Peyer's patch (tissue), 4 donors: ENCODE measurements at places on chromosomes 12 and 14. TPM values are rescaled to one million over a fixed set of nuclear protein-coding genes. Genes with fewer than 3 reads are reported as not detected.

The ASPG gene
- total RNA-seq, result 7.4 TPM

The GCH1 gene
- 15.7 TPM for total RNA-seq

The TC2N gene
- total RNA-seq, result 59.4 TPM

The VWF gene
- total RNA-seq, result 98.2 TPM

The ELK3 gene
- 23.9 TPM for total RNA-seq

The RABGGTA gene
- 74.3 TPM for total RNA-seq

The SIX1 gene
- not detected for total RNA-seq

The MYF6 gene
- not detected for total RNA-seq

The CCDC197 gene
- not detected for total RNA-seq
